ENCODE measurements at places on chromosomes 3 and 15. TPM values are rescaled to one million over a fixed set of nuclear protein-coding genes. Genes with fewer than 3 reads are reported as not detected.

DNA sequence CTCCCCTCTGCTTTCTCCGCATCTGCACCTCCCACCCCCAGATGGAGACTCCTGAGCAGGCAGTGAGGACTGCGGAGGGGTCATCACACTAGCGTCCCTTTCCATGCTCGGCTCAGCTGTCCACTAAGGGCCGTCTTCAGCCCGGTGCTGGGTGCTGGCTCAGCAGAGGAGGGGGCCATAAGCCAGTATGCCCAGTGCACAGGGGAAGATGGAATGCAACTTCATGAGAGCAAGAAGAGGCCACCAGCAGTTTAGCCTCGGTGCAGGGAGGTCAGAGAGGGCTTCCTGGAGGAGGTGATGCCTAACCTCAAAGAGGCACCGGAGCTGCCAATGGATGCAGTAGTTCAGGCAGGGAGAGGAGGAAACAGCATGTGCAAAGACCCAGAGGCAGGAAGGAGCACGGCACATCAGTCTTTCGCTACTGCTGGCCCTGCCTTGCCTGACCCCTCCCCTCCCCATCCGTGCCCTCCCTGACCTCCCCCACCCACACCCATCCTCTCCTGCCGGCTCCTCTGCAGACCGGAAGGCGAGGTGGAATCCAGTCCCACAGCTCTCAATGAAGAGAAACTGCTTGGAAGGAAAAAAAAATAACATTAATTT is 15.2 kb upstream of the PLXND1 start:
- peak; percentile 24 for DNase-seq
- H3K4me1 ChIP-seq: peaks cover 20% of the 10 kb centered on the region
- no peak overlapping the region for H3K27ac ChIP-seq
- H3K27me3 ChIP-seq: no peaks in the 10 kb centered on the region

- no peaks in the 10 kb centered on the region for H3K4me1 ChIP-seq
- no peak overlapping the region for H3K4me3 ChIP-seq
- no peak overlapping the region for H3K27ac ChIP-seq
- no peaks in the 10 kb centered on the region for H3K27me3 ChIP-seq
Observed at GRCh38 chr15:58805095-58805494, 34.0 kb downstream of the MINDY2 start.

DNA sequence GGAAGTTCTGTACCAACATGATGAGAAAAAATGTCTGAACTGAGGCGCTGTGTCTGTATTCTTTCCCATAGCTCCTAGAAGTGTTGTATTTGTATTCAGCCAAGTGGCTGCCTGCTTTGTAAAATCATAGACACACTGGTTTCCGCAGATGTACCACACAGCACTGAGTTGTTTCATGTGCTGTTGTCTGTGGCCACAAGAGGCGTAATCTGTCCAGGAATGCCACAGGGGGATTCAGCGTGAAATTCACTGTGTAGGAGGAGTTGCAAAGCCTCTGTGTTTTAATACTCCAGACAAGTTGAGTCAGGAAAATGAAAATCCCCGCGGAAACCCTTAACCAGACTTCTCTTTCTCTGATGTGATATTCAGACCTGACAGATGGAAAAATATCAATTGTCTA is 462.2 kb downstream of the NSUN3 start:
- H3K36me3 ChIP-seq: no peaks in the 10 kb centered on the region
- H3K4me1 ChIP-seq: no peaks in the 10 kb centered on the region
- no peak overlapping the region for H3K27ac ChIP-seq
- no peak overlapping the region for H3K4me3 ChIP-seq
- no peak for DNase-seq

Gene UBL7
- 43.8 TPM for total RNA-seq

DNA sequence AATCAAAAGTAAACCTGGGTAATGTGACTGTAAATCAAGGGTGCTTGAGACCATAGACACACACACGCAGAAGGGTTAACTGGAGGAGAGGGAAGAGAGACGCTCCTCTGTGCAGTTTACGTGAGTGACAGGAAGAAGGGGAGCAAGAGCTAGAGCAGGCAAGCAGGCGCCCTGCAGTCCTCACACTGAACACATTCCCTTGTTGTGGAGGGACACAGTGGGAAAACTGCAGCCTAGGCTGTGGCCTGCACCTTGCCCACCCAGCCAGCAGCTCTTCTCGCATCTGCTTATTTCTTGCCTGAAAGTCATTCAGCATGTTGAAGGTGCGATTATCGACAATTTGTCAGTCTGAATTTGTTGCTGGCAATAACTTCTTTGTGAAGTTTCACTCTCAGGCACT is 24.2 kb downstream of the SOX2 start:
- no peaks in the 10 kb centered on the region for H3K36me3 ChIP-seq
- H3K4me3 ChIP-seq: no peak overlapping the region
- no peaks in the 10 kb centered on the region for H3K27me3 ChIP-seq
- no peaks in the 10 kb centered on the region for H3K4me1 ChIP-seq

Gene DAZL
- not detected for total RNA-seq

DNA sequence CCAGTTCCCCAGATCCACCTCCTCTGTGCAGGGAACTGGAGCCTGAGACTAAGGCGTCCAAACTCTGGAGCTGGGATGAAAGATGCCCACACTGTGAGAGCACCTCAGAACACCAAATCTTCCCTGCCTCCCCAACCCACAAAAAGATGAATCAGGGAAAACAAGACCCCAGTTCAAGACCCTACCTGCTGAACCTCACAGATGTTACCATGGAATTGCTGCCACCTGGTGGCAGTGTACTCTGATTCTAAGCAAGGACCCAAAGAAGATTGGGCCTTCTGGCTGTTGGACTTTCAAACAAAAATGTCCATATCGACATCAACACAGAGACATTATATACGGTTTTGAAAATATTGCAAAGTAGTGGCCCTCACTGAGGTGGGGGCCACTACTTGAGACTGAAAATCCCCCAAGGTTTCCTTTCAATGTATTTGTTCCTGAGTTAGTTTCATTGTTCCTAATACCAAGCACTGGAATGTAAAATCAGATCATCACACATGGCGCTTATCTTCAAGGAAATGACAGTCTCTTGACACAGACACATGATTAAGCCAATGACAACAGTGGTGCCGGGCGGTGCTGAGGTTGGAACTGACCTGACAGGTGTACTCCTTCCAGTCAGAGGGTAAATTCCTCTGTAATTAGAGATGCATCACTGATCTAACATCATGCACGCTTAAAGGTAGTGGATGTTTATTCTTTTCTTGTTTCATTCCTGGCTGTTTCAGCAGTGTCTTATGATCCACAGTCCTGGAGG is 67.6 kb downstream of the SLC6A11 start:
- no peaks in the 10 kb centered on the region for H3K27me3 ChIP-seq
- no peak for DNase-seq
- no peak overlapping the region for H3K4me3 ChIP-seq
- H3K27ac ChIP-seq: no peak overlapping the region

Gene CPNE9
- total RNA-seq: not detected

DNA sequence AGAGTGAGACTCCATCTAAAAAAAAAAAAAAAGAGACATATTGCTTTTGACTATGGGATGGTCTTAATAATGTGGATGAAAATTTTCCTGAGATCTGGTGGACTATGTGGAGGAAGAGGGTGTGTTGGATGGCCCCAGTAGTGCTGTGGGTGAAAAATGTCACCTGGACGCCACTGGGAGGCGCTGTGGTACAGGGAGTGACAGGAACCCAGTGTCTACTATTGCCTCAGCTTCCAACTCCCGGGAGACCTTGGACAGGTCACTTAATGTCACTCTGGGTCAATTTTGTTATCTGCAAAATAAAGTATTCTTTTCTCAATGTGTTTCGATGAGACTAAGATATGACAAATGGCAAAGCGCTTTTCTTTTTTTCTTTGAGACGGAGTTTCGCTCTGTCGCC is 27.7 kb upstream of the DCP1A start:
- H3K4me3 ChIP-seq: no peak overlapping the region
- peak; percentile 76 for DNase-seq
- no peaks in the 10 kb centered on the region for H3K36me3 ChIP-seq
- no peaks in the 10 kb centered on the region for H3K4me1 ChIP-seq

Gene COMMD4
- 127 TPM for total RNA-seq

GRCh38 chr3:174442302-174442682 is 416.8 kb upstream of the NAALADL2 start:
- H3K4me1 ChIP-seq: no peaks in the 10 kb centered on the region
- no peaks in the 10 kb centered on the region for H3K27me3 ChIP-seq
- H3K27ac ChIP-seq: peak overlapping the region; percentile 97
- H3K36me3 ChIP-seq: no peaks in the 10 kb centered on the region
- DNase-seq: no peak

DNA sequence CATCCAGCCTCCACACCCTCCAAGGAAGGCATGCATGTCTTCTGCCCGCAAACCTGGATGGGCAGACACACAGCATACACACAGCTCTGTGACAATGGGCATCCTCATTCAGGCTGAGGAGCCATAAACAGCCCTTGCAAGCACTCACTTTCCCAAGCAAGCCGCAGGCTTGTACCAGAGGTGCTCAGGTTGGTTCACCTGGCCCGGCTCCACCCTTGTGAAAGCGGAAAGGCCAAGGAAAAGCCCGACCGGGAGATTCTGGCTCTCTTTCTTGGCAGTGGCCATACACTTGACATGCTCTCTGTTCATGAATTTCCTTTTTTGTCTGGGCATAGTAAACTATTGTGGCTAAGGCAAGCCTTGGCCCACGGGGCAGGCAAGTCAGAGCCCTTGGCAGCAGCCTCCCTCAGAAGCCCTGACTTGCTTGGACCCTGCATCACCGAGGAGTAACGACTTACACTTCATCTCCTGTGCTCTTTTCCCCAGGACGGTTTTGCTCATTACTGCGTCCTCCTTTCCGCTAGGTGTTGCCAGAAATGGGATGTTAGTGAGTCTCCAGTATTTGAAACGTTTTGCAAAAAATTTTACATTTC is 74.6 kb upstream of the BNC1 start:
- no peak overlapping the region for H3K27ac ChIP-seq
- H3K4me3 ChIP-seq: no peak overlapping the region
- no peaks in the 10 kb centered on the region for H3K36me3 ChIP-seq
- peaks cover 2% of the 10 kb centered on the region for H3K27me3 ChIP-seq
- no peaks in the 10 kb centered on the region for H3K4me1 ChIP-seq

Gene ROBO1
- total RNA-seq: 9.4 TPM

GRCh38 chr3:157384491-157384890 is 52.2 kb upstream of the PTX3 start:
- no peaks in the 10 kb centered on the region for H3K4me1 ChIP-seq
- H3K4me3 ChIP-seq: no peak overlapping the region
- no peaks in the 10 kb centered on the region for H3K36me3 ChIP-seq

DNA sequence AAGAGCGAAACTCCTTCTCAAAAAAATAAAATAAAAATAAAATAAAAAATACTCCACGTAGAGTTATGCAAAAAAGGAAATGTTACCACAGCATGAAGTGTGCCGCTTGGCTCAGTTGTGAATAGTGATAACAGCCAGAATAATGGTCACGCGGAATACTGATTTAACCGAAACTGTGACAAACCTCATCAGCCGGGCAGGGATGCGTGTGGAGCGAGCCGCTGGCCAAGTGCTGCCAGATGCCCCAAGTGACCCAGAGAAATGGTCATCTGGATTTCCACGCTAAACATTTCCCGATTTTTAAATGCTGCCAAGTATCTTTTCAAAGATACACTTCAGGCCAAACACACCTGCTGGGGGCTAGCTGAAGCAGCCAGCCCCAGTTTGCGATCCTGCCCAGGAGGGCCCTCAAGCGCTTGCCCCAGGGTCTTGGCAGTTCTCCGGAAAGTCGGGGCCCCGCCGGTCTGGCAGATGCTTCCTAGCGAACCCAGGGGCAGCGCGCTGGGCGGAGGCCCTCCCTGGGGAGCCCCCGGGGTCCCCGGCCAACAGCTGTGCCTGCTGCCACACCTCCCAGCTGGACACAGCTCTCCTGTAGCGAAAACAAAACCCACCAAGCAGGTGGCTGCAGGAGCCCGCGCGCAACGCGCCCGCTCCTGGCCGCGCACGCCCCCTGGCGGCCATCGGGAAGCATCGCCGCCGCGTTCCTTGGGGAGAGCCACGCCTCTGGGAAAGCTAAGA is 35.1 kb downstream of the CMTM6 start:
- no peaks in the 10 kb centered on the region for H3K27me3 ChIP-seq
- DNase-seq: peak; percentile 74
- no peaks in the 10 kb centered on the region for H3K4me1 ChIP-seq
- no peak overlapping the region for H3K27ac ChIP-seq

DNA sequence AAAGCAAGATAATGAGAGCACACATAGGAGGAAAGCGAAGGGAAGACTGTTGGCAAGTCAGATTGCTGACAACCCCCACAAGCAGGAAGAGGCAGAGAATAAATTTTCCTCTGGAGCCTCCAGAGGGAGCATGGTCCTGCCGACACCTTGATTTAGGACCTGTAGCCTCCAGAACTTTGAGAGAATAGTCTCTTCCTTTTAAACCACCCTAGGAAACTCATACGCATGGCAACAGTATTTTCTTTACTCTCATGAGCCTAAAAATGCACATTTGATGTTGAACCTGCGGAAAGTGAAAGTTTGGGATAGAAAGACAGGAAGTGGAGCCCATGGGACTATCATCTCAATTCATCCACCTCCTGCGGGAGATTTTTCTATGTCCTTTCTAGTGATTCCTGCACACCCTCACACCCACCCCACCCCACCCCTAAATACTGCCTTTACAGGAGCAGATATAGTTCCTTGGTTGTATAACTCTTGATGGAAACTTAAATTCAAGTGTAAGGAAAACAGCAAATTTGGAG is 116.7 kb upstream of the LPP start:
- peak; percentile 54 for DNase-seq
- no peak overlapping the region for H3K4me3 ChIP-seq
- no peaks in the 10 kb centered on the region for H3K36me3 ChIP-seq
- H3K27me3 ChIP-seq: no peaks in the 10 kb centered on the region
- no peak overlapping the region for H3K27ac ChIP-seq

DNA sequence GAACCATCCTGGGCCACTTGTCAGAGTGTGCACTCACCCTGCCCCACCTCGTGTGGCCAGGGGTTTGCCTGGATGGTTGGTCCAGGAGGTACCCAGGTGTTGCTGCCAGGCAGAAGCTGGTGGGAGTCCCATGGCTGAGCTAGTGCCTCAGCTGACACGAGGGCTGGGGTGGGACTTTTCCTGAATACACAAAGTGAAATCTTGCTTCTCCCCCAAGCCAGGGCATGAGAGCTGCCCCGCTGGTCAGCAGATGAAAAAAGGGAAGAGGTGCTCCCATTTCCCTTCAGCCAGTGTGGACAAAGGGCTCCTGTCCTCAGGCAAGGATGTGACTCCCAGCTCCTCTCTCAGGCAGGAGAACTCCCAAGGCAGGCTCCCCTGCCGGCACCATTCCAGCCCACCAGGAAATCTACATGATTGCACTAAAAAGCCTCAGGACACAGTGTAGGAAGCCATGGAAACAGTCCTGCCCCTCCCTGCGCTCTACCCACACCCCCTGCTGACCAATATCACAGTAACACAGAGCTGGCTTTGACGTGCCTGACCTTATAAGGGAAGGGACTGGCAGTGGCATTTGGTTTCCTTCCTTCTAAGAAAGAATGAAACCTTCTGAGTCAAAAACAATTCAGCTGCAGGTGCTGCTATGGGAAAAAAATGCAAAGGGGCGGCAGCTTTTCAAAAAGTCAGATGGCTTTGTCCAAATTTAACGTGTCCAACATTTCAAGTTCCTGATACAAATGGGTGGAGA is 33.9 kb downstream of the MYO5C start:
- peak; percentile 33 for DNase-seq
- no peaks in the 10 kb centered on the region for H3K27me3 ChIP-seq
- no peaks in the 10 kb centered on the region for H3K4me1 ChIP-seq
- H3K27ac ChIP-seq: peak overlapping the region; percentile 47

Data from colonic mucosa (tissue), 4 donors.